A673 (cell line): ENCODE measurements at places on chromosomes 12 and 14.

DNA sequence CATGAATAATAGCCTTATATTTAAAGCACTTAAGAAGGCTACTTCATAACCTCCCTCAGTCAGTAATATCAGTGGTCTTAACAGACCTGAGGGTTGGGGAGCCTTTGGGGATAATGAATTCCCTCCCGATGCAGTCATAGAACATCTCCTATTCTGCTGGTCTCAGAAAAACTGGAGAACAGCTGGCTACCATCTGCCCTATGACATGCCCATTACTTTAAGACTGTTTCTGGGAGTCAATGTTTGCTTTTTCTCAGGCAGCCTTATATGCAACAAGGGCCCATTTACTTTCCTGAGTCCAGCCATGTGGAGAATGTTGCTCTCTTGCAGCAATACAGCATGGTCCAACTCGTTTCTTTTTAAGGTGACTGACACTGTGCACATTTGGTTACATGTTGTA is 161.7 kb upstream of the PARP11 start:
- no peak for DNase-seq

DNA sequence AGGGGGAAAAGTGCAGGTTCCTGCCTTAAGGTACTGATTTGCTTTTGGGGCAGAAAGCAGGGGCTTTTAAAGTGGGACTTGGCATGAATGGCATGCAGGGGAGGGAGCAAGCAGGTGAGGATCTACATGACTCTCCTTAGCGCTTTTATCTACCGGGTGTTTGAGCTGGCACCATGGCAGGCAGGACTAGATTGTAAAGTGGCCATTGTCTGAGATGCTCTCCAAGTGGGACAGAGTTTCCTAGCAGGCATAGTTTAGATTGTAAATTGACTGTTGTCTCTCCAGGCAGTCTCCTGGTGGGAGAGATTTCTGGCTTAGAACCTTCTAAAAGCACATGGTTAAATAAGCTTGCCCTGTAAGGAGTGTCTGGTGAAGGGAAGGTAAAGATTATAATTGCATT is 5.3 kb upstream of the DICER1 start:
- no peak for DNase-seq

DNA sequence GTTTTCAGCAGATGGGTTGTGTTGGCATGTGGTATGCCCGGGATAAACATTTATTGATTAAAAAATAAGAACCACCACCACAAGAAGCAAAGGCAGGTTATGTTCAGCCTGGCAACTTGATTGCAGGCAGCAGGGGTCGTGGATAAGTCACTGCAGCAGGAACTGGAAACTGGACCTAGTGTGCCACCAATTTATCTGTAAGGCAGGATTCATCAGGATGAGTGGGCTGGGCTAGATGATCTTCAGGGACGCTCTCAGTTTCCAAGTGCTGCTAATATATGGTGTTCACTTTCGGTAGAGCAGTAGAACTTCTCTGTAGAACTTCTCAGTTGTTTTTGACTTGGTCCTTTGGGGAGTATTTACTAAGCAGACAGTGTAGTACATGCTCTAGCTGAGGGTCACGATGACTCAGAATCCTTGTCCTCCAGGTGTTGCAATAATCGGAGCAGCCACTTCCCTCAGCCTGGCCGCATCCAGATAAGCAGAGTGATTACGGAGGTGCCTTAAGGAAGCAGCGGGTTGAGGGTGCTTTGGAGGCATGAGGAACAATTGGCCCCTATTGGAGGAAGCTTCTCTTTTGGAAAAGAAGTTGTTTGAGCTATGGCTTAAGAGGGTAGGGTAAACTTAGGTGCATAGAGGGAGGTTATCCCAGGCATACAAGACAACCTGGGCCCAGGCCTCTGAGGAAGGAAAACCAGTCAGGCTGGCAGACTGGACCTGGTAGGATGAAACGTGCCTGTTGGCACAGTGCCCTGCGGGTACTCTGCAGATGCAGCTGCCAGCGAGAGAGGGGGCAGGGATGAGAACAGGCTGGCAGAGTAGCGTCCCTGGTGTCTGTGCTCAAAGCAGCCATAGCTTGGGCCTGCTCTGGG is 104.0 kb downstream of the GPR135 start:
- peak; percentile 12 for DNase-seq

GRCh38 chr12:46382408-46382963 is 9.9 kb upstream of the SLC38A2 start:
- DNase-seq, result no peak

GRCh38 chr12:8030189-8030588 is 2.3 kb upstream of the FOXJ2 start:
- DNase-seq, result no peak

DNA sequence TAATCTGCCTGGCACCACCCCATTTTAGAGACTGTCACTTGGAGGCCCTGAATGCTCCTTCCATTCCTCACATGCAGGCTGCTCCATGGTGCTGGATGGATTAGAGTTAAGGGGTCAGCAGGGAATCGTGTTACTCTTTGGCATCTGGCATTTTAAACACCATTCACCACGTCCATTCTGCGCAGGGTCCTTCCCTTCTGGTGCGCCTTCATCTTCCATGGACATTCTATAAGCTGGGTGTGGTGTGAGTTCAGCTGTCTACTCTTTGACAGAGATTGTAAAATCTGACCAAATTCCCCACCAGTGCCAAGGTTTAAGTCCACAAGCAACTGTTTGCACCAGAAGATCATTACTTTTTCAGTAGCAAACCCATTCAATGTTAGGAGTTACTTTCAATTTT is 47.8 kb downstream of the GIT2 start:
- no peak for DNase-seq

DNA sequence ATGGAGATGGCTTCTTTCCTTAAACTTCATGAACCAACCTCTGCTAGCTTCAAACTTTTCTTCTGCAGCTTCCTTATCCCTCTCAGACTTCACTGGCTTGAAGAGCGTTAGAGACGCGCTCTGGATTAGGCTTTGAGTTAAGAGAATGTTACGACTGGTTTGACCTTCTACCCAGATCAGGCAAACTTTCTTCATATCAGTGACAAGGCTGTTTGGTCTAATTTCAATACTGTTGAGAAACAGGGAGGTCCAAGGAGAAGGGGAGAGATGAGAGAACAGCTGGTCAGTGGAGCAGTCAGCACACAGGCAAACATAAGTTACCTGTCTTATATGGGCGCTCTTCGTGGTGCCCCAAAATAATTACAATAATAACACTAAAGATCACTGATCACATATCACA is 14.9 kb downstream of the SCAF11 start:
- no peak for DNase-seq

GRCh38 chr12:51341251-51342007 is 5.0 kb downstream of the CELA1 start:
- peak; percentile 78 for DNase-seq

DNA sequence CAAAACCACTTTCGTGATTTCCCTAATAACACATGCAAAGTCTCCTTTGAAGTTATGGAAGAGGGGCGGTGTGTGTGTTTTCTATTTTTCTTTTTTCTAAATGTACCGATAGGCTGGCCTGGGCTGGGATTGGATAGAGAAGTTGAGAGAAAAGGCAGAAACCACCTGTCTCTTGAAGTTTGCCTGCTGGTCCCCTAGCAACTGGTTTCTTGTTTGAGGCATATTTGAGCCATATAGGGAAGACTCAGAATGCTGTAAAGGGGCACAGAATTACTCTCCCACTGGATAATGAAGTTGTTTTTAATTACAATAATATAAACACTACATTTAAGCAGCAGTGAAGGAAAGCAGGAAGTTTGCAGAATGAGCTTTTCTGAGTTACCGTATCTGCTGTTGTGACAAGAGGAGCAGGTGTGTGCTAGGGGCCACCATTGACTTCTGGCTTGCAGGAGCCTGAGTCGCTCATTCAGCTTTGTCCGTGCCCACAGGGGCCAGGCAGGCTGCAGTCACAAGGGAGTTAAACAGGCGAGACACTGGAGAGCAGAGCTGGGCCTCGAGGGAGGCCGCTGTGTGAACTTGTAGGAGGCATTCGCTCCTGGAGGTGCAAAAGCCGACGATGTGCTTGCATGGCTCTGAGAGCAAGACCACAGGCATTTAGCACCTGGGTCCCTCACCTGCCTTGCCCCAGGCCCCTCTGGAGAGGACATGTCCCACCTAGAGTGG is 173.8 kb upstream of the RGS6 start:
- DNase-seq, result no peak

DNA sequence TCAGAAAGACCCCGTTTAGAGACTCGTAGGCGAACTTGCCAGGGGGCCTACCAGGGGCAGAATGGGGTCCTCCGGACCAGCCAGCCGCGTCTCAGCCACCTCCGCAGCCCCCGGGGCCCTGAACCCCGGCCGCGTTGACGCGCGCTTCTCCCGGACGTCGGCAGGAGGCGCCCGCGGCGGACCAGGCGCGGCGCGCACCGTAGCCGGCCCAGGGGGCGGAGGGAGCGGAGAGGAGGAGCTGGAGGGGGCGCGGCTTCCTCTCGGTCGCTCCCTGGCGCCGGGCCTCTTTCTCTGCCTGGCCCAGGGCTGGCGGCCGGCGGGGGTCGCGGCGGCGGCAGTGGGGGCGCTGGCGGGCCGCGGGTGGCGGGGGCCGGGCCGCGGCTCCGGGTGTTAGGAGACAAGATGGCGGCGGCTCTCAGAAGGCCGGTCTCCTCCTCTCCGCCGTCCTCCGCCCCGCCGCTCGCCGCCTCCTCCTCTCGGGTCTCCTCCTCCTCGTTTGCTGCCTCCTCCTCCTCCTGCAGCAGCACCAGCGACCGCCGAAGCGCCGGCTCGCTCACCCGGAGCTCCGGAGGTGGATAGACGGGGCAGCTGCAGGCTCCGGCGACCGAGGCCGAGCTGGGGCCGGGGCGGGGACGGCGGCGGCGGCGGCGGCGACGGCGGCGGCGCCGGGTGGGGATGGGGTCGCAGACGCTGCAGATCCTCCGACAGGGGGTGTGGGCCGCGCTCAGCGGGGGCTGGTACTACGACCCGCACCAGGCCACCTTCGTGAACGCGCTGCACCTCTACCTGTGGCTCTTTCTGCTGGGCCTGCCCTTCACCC is at the start of gene PCNX1:
Gene PCNX1, plus strand, starts transcription at position 284 of the 820 bp plus-strand sequence. Its CDS starts 392 bp downstream, at position 676.
- DNase-seq, result peak; percentile 92

GRCh38 chr14:53880761-53881160 is 75.9 kb downstream of the BMP4 start:
- DNase-seq, result no peak

- DNase-seq, result no peak
These were observed 19.5 kb upstream of the NUP107 start for GRCh38 chr12:68667291-68667690.

GRCh38 chr12:29223426-29223825 is 74.3 kb downstream of the FAR2 start:
- no peak for DNase-seq

GRCh38 chr14:52307376-52307775 is 6.7 kb upstream of the PTGER2 start:
- no peak for DNase-seq

- DNase-seq, result no peak
These were observed 167.4 kb downstream of the TMTC3 start for GRCh38 chr12:88309546-88309945.

DNA sequence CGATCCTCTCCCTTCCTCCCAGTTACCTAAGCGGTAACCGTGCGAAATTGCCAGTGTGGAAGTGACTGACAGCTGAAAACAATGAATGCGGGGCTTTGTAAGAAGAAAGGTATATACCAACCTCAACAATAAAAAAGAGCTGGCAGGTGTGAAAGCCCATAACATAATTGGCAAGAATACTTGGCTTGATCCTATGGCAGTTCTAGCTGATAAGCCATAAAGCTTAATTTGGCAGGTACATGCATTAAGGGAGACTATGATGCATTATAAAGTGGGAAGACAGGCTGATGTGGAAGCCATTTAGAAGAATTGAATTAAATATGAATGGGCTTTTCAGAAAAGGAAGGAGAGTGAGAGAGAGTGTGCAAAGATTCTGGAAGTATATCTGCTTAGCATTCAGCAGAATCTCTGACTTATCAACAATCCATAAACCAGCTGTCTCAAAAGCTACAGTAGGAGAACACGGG is 71.3 kb downstream of the CRACR2A start:
- DNase-seq, result no peak

DNA sequence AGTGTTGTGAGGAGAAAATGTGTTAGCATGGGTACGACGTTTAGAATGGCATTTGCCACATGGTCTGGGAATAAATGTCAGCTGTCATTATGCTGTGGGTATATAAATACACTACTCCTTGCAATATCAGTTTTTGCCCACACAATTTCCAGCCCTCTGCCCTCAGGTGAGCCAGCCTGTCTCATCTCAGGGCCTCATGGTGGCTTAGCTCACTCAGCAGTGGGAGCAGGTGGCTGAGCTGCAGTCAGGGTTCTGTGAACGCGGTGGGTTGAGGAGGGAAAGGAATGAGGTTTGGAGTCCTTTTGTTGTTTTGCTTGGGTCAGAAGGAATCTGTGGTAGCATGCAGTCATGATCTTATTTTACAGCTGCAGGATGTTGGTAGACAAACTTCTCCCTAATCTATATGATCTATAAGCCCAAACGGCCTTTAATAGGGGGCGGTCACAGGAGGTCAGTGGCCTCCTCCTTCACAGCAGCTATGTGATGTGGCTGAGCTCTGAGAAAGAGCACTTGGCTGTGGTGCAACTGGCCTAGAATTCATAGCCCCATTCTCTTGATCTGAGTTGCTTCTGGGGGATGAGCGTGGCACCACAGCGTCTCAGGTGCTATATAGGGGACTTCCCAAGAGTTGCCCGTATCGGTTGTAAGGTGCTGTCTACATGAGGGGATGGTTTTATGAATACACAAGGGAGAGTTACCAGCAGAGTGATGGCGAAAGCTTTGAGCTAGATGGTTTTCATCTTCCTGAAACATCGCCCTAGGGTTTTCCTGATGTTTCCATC is 27.8 kb upstream of the KCNA5 start:
- DNase-seq, result no peak

GRCh38 chr14:69535230-69535848 is 39.3 kb downstream of the CCDC177 start:
- peak; percentile 66 for DNase-seq

DNA sequence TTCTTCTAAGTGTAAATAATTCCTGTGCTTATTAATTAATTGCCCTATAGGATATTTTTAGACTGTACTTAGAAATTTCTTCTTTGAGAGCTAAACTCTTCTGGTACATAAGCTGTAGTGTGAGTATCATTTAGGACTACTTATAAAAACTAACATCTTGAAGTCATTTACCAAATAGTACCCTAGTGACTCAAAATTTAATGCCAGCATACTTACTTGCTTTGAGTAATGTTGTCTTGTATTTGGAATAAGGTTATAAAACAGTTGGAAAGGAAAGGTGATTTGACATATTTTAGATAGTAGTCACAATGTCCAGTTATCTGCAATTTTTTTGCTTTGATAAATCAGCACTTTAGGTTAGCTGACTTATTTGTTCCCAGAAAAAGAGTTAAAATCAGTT is 39.1 kb downstream of the SPATA7 start:
- DNase-seq, result no peak

DNA sequence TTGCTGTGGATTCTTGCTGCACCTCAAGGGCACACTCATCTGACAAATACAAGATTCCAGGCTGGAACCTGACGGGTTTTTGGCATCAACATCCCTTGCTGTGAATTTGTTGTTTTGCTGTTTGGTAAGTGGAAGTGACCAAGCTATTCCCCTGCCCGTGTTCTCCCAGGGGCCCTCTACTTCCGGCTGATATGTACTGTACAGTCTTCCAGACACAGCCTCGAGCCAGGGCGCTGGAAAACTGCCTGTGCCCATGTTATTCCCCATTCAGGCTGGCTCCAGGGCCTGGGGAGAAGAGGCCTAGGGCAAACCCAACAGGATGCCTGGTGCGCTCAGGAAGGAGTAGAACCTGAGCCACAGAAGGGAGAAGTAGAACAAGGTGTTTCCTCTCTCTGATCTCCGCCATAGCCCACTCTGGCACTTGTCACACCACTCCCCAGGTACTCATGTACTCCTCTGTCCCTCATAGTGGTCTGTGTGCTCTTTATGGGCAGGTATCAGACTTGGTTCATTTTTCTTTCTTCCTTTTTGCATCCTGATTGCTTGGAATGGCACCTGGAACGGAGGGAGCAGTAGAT is 67.8 kb upstream of the LTA4H start:
- DNase-seq, result no peak
